ENCODE measurements at places on chromosomes 4 and X. TPM values are rescaled to one million over a fixed set of nuclear protein-coding genes. Genes with fewer than 3 reads are reported as not detected.

YY2 gene
- total RNA-seq = 3.3 TPM

TEX11 gene
- total RNA-seq = not detected

UTP14A gene
- total RNA-seq = 7.3 TPM

CPEB2 gene
- total RNA-seq = 24.3 TPM

DNA sequence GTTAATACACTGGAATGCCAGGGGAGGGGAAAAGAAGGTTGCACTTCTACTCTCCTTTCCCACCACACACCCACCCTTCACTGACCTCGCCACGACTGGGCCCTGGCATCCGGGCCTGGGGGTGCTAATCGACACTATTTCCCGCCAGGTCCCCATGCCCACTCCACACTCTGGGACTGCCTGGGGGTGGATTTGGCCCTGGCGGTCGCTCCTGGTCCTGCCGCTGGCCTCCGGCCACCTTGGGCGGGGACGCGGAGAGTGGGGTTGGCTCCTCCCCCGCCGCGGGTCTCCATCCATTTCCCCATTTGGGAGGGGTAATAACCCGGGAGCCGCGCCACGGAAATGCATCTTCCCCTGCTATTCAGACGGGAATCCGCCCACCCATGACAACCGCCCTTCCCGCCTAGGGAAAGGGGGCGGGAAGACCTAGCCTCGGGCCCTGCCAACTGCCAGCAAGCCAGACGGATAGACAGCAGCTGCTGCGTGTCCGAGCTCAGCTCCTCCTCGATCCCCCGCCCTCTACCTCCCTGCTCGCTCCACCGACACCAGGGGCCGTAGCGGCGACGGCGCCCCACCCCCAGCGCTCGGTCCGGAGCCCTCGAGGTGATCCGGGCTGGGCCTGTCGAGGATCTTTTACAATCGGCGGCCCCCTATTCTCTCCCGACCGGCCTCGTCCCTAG, 78.1 kb downstream of the RLIM start:
- DNase-seq = peak; percentile 74

DNA sequence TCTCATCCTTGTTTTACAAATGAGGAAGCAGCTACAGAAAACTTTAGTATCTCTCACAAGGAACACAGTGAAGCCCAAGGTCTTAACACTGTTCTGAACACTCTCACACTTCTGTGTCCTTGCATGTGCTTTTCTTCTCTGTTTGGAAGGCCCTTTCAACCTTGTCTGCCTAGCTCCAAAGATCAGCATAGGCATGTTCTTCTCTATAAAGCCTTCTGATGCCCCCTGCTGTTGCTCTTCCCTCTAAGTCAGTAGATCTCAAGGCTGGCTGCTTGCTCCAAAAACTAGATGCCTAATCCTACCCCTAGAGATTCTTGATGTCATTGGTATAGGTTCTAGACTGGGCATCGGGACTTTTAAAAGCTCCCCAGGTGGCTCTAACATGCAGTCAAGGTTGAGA, 5.9 kb downstream of the APOO start:
- DNase-seq = no peak

- no peak for DNase-seq
Observed at GRCh38 chr4:39305912-39306677, 60.1 kb downstream of the RFC1 start.

Measured in cerebellum (tissue), 4 donors.